Spinal cord (tissue), 10 donors: ENCODE measurements at places on chromosomes 7 and 10. TPM values are rescaled to one million over a fixed set of nuclear protein-coding genes. Genes with fewer than 3 reads are reported as not detected.

COX19 gene
- polyA plus RNA-seq = 19.0 TPM

DIP2C gene
- 29.8 TPM for polyA plus RNA-seq

TMEM213 gene
- polyA plus RNA-seq = 0.87 TPM

KEL gene
- 0.60 TPM for polyA plus RNA-seq

ATOH7 gene
- polyA plus RNA-seq = 0.99 TPM

CTNNA3 gene
- 24.8 TPM for polyA plus RNA-seq

SPDYE1 gene
- polyA plus RNA-seq = 0.33 TPM

CDC14C gene
- polyA plus RNA-seq = 0.11 TPM

CACNA2D1 gene
- 35.7 TPM for polyA plus RNA-seq

PROSER2 gene
- 5.0 TPM for polyA plus RNA-seq

COL17A1 gene
- polyA plus RNA-seq = 0.47 TPM

GPR26 gene
- 6.9 TPM for polyA plus RNA-seq

PSD gene
- polyA plus RNA-seq = 151 TPM

LIPJ gene
- polyA plus RNA-seq = 0.30 TPM

ORAI2 gene
- polyA plus RNA-seq = 61.8 TPM

MSMB gene
- polyA plus RNA-seq = not detected

KLLN gene
- 0.81 TPM for polyA plus RNA-seq

FOXI2 gene
- not detected for polyA plus RNA-seq

HYAL4 gene
- not detected for polyA plus RNA-seq

ASZ1 gene
- polyA plus RNA-seq = not detected

CPA5 gene
- polyA plus RNA-seq = 0.27 TPM

PCBD1 gene
- polyA plus RNA-seq = 88.1 TPM

GOLGA7B gene
- polyA plus RNA-seq = 40.0 TPM

CCDC172 gene
- polyA plus RNA-seq = 0.21 TPM

GPC2 gene
- polyA plus RNA-seq = 47.7 TPM

LRRC4 gene
- polyA plus RNA-seq = 66.8 TPM

POU6F2 gene
- 1.9 TPM for polyA plus RNA-seq

NOD1 gene
- polyA plus RNA-seq = 3.4 TPM

AKAP9 gene
- 80.1 TPM for polyA plus RNA-seq

CUL1 gene
- 48.4 TPM for polyA plus RNA-seq

IFIT1B gene
- not detected for polyA plus RNA-seq

SUPV3L1 gene
- 32.7 TPM for polyA plus RNA-seq

ADAM12 gene
- polyA plus RNA-seq = 9.8 TPM

OPN4 gene
- not detected for polyA plus RNA-seq

CNOT4 gene
- polyA plus RNA-seq = 30.4 TPM

SEMA3E gene
- 2.8 TPM for polyA plus RNA-seq

TDRD1 gene
- polyA plus RNA-seq = 0.22 TPM

RSU1 gene
- polyA plus RNA-seq = 67.7 TPM

ACTR3C gene
- 1.1 TPM for polyA plus RNA-seq

HMX2 gene
- polyA plus RNA-seq = 0.68 TPM

ABCB1 gene
- polyA plus RNA-seq = 18.5 TPM

JAKMIP3 gene
- polyA plus RNA-seq = 7.2 TPM

CC2D2B gene
- polyA plus RNA-seq = 3.1 TPM

MPP7 gene
- polyA plus RNA-seq = 4.2 TPM

RAMP3 gene
- polyA plus RNA-seq = 12.4 TPM

SMKR1 gene
- polyA plus RNA-seq = 19.0 TPM

OPN1SW gene
- 2.0 TPM for polyA plus RNA-seq

NUTM2E gene
- polyA plus RNA-seq = not detected

SLIT1 gene
- 237 TPM for polyA plus RNA-seq

TMEM236 gene
- polyA plus RNA-seq = 0.27 TPM

TMEM196 gene
- polyA plus RNA-seq = 14.7 TPM

PIK3CG gene
- polyA plus RNA-seq = 1.7 TPM

EMX2 gene
- polyA plus RNA-seq = 1.1 TPM
